ENCODE measurements at places on chromosomes 12 and 14. TPM values are rescaled to one million over a fixed set of nuclear protein-coding genes. Genes with fewer than 3 reads are reported as not detected.

PPP1R1A gene
- not detected for total RNA-seq

AQP5 gene
- 0.43 TPM for total RNA-seq

MORN3 gene
- 0.50 TPM for total RNA-seq

LMNTD1 gene
- 0.14 TPM for total RNA-seq

BICDL1 gene
- total RNA-seq = 46.9 TPM

FGF23 gene
- total RNA-seq = not detected

GALNT16 gene
- total RNA-seq = not detected

IFNG-AS1 gene
- not detected for total RNA-seq

TMEM106C gene
- 45.1 TPM for total RNA-seq

EPYC gene
- total RNA-seq = not detected

BDKRB1 gene
- total RNA-seq = 0.71 TPM

RPL10L gene
- not detected for total RNA-seq

DLK1 gene
- total RNA-seq = not detected

SLCO1B1 gene
- total RNA-seq = not detected

FERMT2 gene
- total RNA-seq = 34.2 TPM

All from nasal cavity respiratory epithelium epithelial cell of viscerocranial mucosa (primary cell).